ENCODE measurements at places on chromosomes 7 and 10.

DNA sequence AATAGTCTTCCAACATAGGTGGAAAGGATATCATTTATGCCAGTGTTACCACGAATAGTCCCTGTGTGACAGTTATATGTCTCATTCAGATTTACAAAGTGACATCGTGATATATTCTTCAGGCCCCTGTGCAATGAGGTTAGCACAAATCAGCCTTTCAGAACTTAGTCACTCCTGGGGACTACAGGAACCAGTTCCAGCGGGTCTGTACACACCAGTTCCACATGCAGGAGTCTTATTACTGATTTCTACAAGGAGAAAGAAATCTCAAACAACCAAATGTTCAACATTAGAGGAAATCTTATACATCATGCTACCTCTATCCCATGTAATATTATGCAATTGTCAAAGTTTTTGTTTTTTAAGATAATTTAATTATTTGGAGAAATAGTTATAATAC is 4.4 kb upstream of the WDR91 start:
- no peak for DNase-seq

- DNase-seq = no peak
Measured at GRCh38 chr7:71408271-71408670, 276.3 kb downstream of the GALNT17 start.

GRCh38 chr7:66697449-66698438 is 42.8 kb upstream of the RABGEF1 start:
- DNase-seq = peak; percentile 80

GRCh38 chr10:51789118-51789517 is 89.7 kb upstream of the CSTF2T start:
- DNase-seq = no peak

- DNase-seq = no peak
Measured at GRCh38 chr10:120833222-120833928, 17.8 kb upstream of the WDR11 start.

DNA sequence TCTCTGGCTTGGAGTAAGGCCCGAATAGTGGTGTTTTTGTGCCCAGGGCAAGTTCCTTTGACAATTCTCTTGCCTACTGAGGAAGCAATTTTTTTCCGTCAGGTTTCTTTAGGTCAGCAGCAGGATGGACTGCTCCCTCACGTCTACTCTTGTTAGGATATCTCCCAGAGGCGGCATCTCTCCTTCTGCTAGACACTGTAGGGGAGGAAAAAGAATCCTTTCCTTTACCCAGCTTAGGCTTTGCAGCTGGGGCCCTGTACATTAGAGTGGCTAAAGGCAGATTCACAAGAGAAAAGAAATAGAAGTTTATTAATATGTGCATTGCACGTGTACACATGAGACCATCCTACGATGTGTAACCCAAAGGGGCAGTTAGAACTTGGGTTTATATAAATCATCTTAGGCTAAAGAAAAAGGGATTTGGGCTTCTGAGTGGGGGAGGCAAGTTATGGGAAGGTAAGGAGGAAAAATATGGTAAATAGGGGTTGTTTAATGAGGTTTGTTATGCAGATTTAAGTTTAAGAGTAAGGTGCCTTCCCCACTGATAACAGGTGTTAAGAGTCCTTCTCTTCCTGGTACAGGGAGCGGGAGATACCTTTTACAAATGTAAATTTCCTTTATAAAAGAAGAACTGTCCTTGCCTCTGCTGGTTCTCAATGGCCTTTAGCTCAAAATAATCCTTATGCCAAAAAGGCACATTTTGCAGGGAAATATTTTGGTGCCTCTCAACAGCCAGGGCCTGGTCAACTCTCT is 156.4 kb downstream of the AOAH start:
- no peak for DNase-seq

GRCh38 chr10:49010295-49010694 is 70.7 kb upstream of the LRRC18 start:
- DNase-seq = no peak

- no peak for DNase-seq
Measured at GRCh38 chr7:36054637-36055036, 98.4 kb upstream of the EEPD1 start.

DNA sequence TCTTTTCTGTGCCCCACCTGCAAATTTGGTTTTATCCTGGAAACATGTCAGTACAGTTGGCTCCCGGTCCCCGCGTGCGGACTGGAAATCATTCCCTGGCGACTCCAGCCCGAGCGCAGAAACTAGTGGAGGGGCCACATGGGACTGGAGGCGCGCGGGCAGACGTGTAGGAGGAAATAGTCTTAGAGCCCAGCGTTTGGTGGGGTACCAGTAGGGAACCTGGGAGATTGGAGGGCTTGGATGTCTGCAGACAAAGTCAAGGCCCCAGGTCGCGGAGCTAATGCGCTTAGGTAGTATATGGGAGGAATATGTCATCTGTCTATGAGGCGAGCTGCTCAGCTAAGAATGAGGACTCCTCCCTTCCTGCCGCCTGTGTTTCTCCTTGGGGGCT is 1.3 kb downstream of the GALNT17 start:
- no peak for DNase-seq

DNA sequence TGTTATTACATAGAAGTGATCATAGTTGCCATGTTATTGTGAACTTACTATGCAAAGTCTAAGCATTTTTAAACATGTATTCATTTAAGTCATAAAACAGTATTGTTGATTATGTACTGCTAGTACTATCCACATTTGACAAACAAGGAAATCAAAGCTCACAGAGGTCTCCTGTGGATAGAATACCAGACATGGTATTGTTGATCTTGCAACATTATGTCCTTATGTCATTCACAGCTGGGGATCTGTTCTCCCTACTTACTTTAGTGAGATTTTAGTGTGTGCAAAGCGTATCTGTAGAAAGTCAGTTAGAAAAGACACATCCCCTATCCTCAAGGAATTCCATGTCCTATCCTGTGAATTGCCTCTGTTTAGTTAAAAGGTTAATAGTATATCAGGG is 106.1 kb downstream of the SND1 start:
- DNase-seq = no peak

- DNase-seq = no peak
Measured at GRCh38 chr10:23186178-23186577, 5.9 kb upstream of the PTF1A start.

- DNase-seq = no peak
Measured at GRCh38 chr7:111840528-111840927, 278.2 kb upstream of the IMMP2L start.

GRCh38 chr7:150361402-150361801 is 7.2 kb upstream of the REPIN1 start:
- DNase-seq = no peak

- no peak for DNase-seq
Measured at GRCh38 chr7:94223375-94224084, 171.2 kb upstream of the COL1A2 start.

DNA sequence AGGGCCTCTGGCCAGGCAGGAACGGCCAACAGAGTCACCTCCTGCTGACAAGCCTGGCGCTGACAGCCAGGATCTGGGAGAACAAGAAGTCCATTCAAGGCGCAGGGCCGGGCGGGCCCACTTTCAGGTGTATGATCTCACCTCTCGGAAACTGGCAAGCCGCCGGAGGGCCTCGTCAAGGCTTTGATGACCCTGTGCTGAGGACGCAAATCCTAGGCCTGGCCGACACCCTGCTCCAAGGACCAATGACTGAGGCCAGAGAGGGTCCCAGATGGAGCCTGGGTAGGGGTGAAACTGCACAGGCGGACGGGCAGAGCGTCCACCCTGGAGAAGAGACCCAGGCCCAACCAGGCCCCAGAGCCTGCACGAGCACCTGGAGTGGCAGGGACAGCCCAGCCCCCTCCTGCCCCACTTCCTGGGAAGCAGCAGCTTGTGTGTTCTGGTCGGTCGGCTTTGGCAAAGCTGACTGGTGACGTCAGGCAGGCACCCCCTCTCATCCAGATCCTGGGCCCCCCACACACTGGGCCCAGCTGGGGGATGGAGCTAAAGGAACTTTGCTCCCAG is 30.6 kb downstream of the MYL10 start:
- DNase-seq = no peak

- DNase-seq = no peak
Measured at GRCh38 chr7:73973091-73973490, 54.9 kb upstream of the ELN start.

- no peak for DNase-seq
Measured at GRCh38 chr7:92546856-92547497, 18.4 kb downstream of the RBM48 start.

DNA sequence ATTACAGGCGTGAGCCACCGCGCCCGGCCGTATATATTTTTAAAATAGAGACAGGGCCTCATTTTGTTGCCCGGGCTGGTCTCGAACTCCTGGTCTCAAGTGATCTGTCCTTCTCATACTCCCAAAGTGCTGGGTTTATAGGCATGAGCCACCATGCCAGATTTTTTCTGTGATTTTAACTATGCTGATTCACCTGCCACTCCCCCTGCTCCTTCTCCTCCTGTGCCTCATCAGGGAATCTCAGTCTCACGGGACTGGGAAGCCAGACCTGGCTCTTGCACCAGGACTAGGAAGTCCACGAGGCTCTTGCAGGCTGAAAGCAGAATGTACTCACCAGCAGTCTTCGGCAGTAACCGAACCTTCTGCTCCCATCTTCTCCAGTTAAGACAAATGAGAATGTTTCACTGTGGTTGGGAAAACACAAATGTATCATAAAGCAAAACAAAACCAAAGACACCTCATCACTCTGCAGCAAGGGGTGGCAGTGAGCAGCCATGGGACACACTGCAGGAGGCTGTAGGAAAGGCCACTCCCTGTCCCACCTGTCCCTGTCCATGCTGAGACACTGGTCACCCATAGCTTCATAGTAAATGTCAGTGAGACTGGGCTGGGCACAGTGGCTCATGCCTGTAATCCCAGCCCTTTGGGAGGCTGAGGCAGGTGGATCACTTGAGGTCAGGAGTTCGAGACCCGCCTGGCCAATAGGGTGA is 78.7 kb upstream of the MKRN1 start:
- DNase-seq = no peak

DNA sequence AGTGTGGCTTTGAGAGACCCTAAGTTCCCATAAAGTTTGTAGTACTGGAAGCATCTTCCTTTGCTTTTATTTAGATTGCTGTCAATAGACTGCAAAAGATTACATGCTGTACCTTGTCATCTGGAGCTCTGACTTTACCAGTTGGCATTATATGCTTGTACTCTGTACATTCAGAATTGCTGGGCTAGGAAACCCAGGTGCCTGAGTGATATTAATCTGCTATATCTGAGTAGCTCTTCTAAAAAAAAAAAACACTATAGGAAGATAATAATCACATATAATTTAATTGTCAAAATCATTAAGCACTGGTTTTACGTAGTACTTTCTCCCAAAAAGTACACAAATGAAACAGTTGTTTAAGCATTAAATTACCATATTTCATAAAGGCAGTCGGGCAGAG is 12.3 kb downstream of the GATA3 start:
- DNase-seq = no peak

DNA sequence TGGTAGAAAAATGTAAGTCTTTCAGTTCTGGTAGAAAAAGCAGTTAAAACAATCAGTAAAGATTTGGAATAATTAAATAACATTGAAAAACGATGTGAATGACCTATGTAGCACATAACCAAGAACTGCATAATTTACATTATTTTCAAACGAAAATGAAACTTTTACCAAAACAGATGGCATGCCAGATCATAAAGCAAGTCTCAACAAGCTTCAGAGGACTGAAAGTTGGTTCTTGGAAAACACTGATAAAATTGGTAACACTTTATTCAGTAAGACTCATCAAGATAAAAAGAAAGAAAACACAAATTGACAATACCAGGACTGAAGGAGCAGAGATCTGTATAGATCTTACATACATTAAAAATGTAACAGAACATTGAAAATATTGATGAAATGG is 92.8 kb downstream of the VIPR2 start:
- DNase-seq = no peak

GRCh38 chr7:110941385-110941784 is 149.5 kb upstream of the LRRN3 start:
- no peak for DNase-seq

DNA sequence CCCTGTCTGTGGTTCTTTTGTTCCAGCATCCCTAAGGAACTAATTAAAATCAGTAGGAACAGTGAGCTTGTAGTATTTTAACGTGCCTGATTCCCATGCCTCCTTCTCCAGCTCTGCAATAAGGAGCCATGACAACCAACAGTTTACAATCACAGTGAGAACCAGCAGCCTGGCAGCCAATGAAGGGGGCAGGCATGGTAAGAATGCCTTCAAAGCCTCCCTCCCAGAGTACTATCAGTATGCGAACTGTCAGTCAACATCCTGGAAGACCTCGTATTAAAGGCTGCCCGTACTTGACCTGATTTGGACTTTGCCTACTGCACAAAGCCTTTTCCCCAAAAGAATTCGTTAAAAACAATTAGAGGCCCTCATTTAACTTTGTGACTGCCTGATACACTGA is 7.7 kb downstream of the ZPBP start:
- DNase-seq = no peak

GRCh38 chr7:70614237-70615045 is 517.5 kb upstream of the GALNT17 start:
- DNase-seq = peak; percentile 82

DNA sequence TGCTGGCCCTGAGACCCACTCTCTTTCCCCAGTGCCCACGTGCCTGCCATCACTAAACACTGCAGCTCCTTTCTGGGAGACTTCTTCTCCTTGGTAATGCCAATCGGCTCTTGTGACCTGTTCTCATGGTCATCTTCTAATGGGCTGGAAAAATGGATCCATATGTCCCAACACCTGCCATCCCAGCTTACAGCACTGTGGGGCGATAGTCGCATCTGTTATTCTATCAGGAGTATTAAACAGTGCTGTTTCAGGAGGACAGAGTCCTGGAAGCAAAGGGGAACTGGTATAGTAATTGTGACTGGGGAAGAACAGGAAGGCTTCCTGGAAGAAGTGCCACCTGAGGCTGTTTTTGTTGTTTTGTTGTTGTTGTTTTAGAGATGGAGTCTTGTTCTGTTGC is 411.2 kb downstream of the GLRX3 start:
- no peak for DNase-seq

GRCh38 chr10:1206601-1207000 is 150.4 kb downstream of the WDR37 start:
- no peak for DNase-seq

DNA sequence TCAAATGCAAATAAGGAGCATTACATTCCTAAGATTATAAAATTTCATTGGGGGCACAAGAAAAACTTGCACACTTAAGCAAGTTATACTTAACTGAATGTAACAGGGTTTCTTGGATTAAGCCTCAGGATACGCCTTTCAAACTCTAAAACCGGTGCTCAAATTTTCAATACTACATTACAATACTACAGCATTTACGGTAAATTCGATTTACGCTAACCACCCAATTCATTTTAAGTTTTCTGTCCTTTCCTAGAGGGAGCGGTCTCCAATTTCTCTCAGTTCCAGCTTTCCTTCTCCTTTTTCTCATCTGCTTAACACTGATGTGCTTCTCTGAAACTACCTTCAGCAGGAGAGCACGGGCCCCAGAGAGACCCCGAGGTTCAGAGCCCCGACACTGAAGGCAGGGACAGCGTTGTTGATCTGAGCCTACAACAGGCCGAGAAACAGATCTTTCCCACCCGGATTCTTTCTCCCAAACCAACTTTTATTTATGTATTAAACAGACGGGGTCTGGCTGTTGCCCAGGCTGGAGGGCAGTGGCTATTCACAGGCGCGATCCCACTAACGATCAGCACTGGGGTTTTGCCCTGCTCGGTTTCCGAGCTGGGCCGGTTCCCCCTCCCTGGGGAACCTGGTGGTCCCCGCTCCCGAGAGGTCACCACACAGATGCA is 798 bp downstream of the ZNF425 start:
- no peak for DNase-seq

GRCh38 chr7:155846156-155846555 is 33.9 kb upstream of the SHH start:
- DNase-seq = no peak
